ENCODE measurements at places on chromosomes 12 and 14.

DNA sequence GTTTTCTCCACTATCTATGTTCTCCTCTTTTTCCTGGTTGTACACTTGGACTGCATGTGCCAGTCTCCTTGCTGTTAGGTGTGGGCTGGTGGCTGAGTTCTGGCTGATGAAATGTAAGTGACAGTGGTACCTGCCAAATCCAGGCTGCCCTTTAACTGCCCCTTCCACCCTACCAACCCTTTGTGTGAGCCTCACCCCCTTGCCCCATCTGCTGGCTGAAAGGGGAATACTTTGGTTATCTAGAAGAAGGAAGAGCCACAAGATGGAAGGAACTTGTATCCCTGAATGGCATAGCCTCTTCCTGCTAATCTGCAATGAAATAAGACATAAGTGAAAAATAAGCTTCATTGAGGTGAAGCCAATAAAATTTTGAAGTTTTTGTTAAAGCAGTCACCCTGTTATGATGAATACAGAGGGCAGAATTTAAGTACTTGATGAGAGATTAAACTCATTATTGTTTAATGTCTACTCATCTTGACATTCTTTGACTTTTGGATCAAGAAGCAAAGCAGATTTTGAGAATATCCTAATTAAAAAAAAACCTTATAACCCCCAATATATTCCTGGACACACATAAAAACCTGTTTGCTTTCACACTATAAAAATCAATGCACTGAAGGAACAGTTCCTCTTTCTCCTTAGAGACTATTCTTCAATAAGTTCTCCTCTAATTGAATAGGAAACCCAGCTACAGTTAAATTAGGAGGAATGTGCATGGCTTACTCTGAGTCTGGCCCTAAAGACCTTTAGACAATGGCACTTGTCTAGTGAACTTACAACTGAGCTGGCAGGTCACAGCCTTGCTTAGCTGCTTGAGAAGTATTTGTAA is 262.6 kb upstream of the BTG1 start:
- peak; percentile 62 for DNase-seq

DNA sequence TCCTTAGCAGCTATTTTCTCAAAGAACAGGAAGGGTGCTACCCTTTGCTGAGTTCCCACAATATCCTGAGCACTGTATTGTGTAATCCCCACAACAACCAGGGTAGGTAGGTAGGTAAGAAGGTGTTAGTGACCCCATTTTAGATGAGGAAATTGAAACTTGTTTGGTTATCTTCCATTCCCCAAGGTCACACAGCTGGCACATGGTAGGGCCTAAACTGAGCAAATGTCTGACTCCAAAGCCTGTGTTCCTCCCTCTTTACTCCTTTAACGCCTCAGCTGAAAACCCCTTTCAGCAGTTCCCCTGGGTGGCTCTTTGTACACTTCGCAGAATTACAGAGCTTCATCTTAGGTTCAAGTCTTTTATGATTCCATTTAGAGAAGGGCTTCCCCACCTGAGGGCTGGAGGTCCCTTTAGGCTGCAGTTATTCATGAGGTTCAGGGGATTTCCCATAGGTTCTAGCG is 26.5 kb upstream of the RIC8B start:
- DNase-seq: no peak

DNA sequence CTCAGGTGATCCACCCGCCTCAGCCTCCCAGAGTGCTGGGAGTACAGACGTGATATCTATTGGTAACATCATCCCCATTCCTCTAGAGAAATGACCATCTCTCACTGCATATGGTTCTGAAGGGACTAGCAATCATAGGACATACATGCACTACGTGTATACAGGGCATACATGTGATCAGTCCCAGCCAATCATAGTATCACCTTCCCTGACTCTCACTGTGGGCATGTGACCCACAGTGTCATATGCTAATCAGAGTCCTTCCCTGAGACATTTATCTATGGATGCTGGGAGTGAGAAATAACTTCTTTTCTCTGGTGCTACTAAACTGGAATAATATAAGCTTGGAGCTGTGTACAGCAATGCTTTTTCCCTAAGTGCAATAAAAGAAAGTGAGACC is 12.1 kb upstream of the FBXW8 start:
- no peak for DNase-seq

- no peak for DNase-seq
These were observed 9.6 kb upstream of the TBX5 start for GRCh38 chr12:114415525-114415868.

DNA sequence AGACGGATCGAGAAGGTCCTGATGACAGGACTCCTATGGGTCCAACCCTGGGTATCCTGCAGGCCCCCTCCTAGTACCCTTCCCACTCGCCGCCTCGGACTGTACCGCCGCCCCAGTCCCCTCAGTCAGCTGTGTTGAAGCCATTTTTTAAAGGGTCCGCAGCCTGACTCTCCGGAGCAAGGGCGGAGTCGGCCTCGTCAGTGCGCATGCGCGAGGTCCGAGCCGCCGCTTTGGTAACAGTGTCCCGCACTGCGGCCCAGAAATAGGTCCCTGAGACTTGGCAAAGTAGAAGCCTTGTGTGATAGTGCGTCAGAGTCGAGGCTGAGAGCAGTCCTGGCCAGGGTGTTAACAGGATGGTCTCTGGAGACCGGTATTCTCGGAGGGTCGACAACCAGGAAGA is 769.0 kb upstream of the ALG10B start:
- no peak for DNase-seq

DNA sequence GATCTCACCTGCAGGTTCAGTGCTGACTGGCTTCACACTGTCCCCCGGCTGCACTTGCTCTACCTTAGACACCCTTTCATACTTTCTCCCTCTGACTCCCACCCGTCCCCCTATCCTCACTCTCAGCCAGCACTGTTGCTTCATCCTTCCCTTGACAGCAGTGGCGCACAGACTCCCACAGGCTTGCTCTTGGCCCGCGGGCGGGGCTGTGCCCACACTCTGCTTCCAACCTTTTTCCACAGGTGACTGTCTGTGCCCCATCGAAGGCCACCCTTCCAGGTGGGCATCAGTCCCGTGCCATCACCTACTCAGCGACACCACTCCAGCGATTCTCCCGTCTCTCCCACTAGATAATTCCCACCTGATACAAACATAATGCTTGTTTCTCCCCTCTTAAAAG is 1.0 kb upstream of the RPS6KL1 start:
- DNase-seq: no peak

GRCh38 chr12:47885012-47885501 is 19.7 kb downstream of the VDR start:
- DNase-seq: peak; percentile 90

DNA sequence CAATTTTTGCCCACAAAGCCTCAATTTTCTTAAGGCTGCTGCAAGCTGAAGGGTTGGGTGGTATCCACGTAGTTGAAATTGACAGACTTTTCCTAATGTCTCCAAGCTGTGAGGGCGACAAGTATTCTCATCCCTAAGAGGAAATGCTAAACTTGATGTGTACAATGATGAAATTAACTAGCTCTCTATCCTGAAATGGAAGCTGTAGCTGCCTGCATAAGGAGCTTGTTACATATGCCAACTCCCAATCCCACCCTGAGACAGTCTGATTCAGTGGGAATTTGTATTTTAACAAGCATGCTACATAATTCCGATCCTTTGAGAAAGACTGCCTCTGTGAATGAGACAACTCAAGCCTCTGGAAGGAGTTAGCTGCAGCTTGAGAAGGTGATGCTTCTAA is 45.7 kb upstream of the MDM1 start:
- no peak for DNase-seq

DNA sequence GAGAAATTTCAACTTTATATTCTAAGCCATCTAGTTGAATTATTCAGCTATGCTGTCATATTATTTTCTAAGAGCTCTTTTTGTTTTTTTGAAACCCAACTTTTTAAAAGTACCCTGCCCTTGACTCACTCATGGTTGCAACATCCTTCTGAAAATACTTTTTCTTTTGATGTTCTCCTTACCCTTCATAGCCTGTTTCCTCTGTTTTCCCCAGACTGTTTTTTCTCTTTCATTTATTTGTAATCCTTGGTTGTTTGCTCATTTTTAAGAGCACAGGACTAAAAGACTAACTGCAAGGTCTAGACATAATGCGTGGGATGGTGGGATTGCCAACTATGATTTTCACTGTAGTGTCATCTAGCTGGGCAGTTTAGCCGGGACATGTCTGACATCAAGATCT is 21.2 kb upstream of the CDKL1 start:
- no peak for DNase-seq

GRCh38 chr12:132657004-132657727 is 30.0 kb downstream of the POLE start:
- no peak for DNase-seq

GRCh38 chr12:3431686-3432085 is 59.3 kb upstream of the PRMT8 start:
- DNase-seq: no peak

- no peak for DNase-seq
These were observed 56.6 kb downstream of the MAX start for GRCh38 chr14:65045709-65046108.

DNA sequence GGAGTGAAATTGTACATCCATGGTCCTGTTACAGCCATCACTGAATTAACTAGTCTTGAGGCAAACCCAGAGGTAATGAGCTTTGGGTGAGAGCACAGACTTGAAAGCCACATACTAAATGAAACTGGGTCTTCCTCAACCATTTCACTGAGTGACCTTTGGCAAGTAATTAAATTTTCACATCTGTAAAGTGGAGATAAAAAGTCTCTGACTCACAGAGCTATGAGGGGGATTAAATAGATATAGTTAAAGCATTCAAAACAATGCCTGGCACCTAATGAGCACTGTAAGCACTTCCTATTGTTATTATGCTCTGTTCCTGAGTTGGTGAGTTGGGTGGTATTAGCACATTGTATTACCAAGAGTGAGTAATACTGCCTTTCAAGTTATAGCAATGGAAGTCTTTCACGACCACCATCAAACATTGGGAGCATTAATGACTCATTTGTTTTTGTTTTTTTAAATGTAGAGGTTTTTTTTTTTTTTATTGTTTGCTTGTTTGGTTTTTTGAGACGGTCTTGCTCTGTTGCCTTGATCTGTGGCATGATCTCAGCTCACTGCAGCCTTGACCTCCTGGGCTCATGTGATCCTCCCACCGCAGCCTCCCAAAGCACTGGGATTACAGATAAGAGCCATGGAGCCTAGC is 12.5 kb upstream of the STRN3 start:
- no peak for DNase-seq

GRCh38 chr14:69226178-69226577 is 33.8 kb upstream of the GALNT16 start:
- no peak for DNase-seq

- DNase-seq: no peak
These were observed 57.1 kb downstream of the ANO4 start for GRCh38 chr12:100851637-100852036.

- DNase-seq: no peak
These were observed 38.3 kb upstream of the PRB2 start for GRCh38 chr12:11433664-11434063.

DNA sequence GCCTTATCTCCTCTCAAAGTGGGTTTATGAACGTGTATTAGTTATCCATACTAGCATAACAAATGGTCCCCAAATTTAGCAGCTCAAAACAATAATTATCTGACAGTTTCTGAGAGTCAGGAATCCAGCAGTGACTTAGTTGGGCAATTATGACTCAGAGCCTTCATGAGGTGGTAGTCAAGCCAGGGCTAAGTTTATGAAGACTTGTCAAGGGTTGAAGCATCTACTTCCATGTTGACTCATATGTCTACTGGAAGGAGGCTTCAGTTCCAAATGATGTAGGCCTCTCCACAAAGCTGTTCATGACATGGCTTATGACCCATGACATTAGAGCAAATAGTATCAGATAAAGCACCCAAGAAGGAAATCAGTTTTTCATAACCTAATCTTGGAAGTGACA is 73.2 kb downstream of the IPO8 start:
- DNase-seq: no peak

- no peak for DNase-seq
These were observed 169.5 kb upstream of the DAAM1 start for GRCh38 chr14:59018978-59019377.

DNA sequence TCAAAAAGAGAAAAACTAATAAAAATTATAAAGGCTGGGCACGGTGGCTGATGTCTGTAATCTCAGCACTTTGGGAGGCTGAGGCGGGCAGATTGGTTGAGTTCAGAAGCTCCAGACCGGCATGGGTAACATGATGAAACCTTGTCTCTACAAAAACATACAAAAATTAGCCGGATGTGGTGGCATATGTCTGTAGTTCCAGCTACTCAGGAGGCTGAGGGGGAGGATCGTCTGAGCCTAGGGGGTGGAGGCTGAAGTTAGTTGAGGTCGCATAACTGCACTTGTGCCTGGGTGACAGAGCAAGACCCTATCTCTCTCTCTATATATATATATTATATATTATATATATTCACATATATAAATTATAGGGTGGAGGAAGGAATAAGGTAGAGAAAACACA is 32.5 kb upstream of the ANO2 start:
- no peak for DNase-seq

DNA sequence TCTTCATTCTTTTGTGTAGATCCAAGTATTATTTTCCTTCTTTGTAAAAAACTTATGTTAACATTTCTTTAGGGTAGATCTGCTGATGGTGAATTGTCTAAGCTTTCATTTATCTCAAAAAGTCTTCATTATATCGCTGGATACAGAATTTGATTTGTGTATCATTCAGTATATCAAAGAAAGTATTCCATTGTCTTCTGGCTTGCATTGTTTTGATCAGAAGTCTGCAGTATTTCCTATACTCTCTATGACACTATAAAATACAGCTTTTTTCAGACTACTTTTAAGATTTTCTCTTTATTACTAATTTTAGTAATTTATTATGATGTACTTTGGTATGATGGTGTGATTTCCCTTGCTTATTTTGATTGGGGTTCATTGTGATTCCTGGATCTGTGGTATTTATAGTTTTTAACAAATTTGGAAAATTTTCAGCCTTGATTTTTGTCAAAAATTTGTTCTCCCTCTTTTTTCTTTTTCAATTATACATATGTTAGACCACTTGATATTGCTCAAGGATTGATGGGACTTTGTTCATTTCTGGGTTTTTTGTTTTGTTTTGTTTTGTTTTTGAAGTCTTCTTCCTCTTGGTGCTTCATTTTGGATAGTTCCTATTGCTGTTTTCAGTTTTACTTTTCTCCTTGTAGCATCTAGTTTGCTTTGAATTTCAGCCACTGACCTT is 176.5 kb downstream of the ZFP36L1 start:
- DNase-seq: no peak

DNA sequence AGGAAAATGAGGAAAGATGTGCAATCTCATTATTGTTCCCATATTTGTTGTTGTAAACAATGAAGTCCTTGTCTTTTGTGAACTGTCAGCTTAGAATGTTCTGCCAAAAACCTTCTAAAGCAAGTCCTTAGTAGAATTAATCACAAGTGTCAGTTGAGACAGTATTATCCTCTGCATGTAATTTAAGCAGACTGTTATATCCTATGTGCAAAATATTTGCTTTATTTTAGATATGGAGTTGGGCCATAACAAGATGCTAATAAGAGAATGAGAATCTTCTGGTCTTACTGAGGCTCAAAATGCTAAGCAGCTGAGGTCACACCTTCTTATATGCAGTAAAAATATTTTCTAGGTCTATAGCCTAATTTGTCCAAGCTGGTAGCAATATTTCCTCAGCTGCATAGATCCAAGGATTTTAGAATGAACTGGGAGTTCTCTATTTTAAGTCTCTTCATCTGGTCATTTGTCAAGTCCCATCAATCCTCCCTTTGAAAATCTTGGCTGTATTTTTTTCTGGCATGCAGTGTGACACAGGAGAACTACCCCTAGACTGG is 222.3 kb upstream of the NAV3 start:
- DNase-seq: no peak

- DNase-seq: no peak
These were observed 93.0 kb downstream of the ACTN1 start for GRCh38 chr14:68886109-68886434.
